ENCODE measurements at places on chromosomes 3 and 15. TPM values are rescaled to one million over a fixed set of nuclear protein-coding genes. Genes with fewer than 3 reads are reported as not detected.

ALDH1L1 gene
- 7.0 TPM for total RNA-seq

DLEC1 gene
- total RNA-seq, result not detected

GRCh38 chr3:129610276-129610675, 3.8 kb upstream of the PLXND1 start:
- no peak for DNase-seq

- peak; percentile 18 for DNase-seq
These were observed 4.2 kb downstream of the ZSCAN2 start for GRCh38 chr15:84604826-84605553.

Data from H4 (cell line).